Anterior cingulate cortex (tissue), 58 donors: ENCODE measurements at places on chromosomes 2 and 18.
A peak's percentile ranks its signal among the peaks of the same experiment; 100 is the strongest.

DNA sequence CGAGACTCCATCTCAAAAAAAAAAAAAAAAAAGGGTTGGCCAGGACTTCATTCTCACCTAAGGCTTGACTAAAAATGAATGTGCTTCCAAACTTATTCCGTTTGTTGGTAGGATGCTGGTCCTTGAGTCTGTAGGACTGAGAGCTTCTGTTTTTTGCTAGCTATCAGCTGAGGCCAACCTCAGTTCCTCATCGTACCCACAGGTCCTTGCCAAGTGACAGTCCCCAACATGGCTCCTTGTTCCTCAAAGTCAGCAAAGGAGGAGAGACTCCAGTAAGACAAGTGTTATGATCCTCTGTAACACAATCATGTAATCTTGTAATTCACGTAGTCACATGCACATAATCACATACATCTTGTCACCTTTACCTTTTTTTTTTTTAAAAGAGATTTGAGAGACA is 37.0 kb downstream of the HAUS1 start:
- no peak for DNase-seq

- no peak for DNase-seq
Observed at GRCh38 chr2:104976603-104977120, 61.2 kb upstream of the MRPS9 start.

GRCh38 chr2:1319393-1319792 is 93.9 kb upstream of the TPO start:
- DNase-seq = no peak

GRCh38 chr2:128541448-128541847 is 222.8 kb upstream of the HS6ST1 start:
- DNase-seq = no peak

DNA sequence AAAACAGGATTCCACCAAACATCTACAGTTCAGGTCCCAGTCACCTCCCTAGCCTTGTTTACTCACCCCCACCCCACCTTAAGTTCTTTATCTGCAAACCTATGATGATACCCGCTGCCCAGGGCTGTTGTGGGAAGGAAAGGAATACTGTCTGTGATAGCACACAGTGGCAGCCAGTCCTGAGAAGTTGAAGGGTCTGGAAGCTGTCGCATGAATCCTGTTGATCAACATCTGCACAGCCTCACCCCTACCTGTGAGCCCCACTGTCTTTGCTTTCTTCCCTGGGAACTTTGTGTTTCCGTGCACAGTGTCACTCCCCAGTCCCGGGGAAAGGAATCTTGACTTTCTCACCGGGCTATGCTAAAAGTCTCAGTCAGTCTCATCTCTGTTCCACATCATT is 160.7 kb upstream of the EPAS1 start:
- no peak for DNase-seq

DNA sequence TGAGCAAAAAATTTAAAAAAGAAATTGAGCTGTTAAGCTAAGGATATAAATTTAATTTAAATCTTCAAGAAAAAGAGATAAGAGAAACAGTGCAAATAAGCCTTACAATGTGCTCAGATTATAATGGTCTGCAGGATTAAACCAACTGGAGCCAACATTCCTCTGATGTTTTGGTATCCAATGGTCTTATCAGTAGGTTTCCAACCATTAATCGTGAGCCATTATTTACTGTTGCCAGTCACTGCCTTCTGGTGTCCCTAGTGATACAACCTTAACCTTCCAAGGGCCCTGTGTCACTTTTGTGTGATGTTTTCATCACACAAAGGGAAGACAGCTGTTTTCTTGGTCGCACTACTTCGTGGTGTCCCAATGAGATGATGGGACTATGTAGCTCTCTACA is 134.5 kb upstream of the CTAGE1 start:
- no peak for DNase-seq

DNA sequence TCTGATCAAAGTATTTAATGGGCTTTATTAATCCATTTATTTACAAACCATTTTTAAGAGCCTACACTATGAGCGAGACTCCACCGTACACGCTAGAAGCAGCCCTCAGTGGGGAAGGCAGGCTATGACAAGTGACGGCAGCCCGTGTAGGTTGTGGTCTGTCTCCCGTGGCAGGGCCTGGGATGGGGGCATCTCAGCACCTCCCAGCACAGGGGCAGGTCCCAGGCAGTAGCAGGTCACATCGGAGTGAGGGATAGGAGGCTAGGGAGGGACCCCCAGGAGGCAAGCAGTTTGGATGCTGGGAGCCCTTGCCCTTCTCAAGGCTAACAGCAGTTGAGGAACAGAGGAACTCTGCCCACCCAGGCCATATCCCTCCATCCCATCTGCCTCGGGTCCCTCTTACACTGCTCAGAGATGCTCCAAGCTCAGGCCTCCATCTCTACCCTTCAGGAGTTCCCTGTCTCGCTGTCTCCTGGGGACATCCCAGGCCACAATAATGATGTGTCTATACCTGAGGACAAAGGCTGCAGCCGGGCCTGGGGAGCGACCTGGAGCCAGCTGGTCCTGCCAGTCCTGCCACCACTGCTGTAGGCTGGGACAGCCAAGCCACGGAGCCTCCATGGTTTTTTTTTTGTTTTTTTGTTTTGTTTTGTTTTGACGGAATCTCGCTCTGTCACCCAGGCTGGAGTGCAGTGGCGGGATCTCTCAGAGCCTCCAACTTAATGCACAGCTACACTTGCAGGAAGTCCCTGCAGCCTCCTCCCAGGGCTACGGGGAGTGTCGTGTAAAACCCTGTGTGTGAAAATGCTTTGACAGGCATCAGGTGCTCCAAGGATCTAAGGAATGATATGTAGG is 92.0 kb downstream of the NDUFA10 start:
- no peak for DNase-seq

- DNase-seq = no peak
Observed at GRCh38 chr2:109266998-109267854, 138.2 kb downstream of the SH3RF3 start.

GRCh38 chr2:20670315-20671035 is 3.5 kb downstream of the GDF7 start:
- DNase-seq = no peak

- no peak for DNase-seq
Observed at GRCh38 chr2:102185347-102185746, 1.5 kb upstream of the IL1RL2 start.

GRCh38 chr2:168246483-168247340 is 683 bp downstream of the STK39 start:
- peak; percentile 76 for DNase-seq

DNA sequence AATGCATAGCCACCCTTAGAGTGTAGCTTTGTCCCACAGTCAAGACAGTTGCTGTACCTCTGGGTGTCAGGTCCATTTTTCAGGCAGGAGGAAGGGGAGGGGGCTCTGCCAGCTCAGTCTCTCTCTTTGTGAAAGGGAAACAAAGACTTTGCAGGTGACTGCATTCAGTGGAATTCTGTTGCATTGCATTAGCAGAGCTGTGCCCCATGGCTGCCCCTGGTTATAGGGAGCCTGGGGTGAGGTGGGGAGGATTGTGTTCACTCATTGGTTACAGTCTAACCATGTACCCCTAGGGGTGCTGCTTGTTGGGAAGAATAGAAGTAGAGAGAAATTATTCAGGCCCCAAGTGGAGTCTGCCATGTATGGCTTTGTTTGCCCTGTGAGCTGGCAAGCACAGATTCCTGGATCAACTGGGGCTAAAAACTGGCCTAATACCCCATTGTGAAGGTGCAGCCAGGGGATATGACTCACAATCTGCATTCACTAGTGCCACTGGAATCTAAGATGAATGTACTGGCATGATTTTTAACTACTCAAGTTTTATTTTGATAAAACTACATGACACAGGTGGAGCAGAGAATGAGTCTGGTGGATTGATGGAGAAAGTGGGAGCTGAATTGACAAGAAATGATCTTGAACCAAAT is 118.4 kb downstream of the SH3BP4 start:
- DNase-seq = no peak

- DNase-seq = no peak
Observed at GRCh38 chr18:48077291-48077690, 146.8 kb upstream of the SMAD2 start.

- no peak for DNase-seq
Observed at GRCh38 chr2:110804915-110805314, 72.5 kb downstream of the ACOXL start.

GRCh38 chr2:238462782-238463396 is 36.2 kb downstream of the ASB1 start:
- no peak for DNase-seq

DNA sequence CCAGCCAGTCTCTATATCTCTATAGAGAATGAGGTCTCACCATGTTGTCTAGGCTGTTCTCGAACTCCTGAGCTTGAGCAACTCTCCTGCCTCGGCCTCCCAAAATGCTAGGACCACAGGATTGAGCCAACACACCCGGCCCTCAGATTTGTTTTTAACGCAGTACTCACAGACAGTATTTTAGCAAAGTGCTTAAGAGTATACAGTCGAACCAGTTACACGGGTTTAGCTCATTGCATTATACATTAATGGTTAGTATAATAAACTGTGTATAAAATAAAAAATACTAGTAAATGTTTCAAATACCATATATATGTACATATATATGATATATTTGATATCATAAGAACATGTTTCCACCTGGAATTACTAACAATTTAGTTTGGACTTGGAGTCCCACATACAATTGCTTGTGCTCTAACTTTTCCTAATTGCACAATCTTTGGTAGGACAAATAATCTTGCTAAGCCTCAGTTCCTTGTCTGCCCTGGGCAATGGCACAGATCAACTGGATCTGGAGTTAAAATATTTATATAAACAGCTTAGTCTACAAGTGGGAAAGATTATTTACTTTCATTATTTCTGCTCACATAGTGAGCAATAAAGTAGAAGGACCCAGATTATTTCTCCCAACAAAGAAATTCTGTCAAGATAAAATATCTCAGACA is 508.9 kb upstream of the LRATD1 start:
- no peak for DNase-seq

DNA sequence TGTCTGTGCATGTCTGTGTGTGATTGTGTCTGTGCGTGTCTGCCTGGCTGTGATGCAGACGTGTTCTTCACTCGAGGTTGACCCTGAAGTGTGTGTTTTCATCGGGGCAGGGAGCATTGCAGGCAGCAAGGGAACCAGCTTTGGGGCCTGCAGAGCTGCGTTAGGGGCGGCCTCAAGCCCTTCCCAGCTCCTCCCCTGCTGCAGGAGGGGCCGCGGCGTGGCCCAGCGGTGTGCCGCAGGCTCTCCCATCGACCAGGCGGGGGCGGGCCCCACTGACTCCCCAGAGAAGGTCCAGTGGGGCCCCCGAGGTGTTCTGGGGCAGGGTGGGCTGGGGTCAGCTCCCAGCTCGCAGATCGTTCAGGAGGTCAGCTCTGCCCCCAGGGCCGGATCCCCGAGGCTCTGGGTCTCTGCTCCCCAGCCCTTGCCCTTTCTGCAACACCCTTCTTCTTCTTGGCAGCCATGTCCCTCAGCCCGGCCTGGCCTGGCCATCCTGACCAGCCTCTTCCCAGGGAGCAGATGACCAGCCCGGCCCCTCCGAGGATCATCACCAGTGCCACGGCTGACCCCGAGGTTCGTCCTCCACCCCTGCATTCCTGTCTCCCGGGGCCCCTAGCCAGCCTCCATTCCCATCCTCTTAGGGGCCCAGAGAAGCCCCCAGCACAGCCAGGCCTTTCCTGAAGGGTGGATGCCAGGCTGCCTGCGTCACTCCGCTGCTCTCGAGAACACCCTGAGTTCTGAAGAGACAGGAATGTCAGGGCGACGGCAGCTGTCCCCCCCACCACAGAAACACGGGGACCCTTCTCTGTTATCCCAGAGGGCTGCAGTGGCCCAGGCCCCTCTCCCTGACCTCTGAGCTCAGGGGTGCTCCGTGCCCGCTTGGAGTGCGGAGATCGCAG is 11.1 kb upstream of the KLHL30 start:
- no peak for DNase-seq

DNA sequence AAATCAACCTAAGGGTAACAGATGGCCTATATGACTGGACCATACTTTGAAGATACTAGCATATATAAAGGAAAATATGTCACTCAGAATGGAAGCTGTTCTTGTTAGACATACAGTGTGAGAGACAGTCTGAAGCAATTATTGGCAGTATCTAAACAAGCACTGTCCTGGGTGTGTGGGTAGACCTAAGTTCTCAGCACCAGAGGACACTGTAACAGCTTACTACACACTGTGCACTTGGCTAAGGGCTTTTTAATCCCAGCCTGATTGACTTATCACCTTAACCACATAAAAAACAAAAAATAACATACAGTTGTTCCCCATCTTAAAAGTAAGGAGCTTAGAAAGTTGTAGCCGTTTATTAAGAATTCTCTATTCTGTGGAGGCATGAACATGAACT is 1066.1 kb upstream of the FANCL start:
- DNase-seq = no peak

DNA sequence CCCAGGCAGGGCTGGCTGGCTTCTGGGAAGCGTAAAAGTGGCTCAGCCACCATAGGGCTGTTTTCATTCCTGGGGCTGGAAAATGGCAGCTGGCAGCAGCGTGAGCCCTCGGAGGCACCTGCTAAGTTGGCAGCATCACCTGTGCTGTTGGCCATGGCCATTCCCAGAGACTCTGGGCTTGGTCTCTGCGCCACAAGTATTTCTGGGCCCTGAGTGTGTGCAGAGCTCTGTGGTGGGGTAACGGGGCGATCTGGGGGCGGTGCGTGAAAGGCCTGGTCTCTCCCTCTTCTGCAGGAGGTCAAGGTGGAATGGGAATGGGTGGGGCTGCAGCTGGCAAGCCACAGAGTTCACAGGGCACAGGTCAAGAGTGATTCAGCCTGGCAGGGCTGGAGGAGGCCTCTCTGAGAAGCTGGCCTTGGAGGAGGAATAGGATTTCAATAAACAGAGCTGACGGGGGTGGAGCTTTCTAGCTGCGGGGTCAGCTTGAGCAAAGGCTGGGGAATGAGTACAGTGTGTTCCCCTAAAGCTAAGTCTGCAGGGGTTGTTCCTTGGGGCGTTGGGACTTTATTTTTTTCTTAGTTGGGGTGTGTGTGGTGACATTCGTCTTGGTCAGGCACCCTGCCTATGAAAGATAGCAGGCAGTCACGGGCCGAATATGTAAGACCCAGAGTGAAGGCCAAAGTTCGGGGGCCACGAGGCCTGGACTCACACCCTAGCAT is 10.3 kb upstream of the NTSR2 start:
- no peak for DNase-seq

DNA sequence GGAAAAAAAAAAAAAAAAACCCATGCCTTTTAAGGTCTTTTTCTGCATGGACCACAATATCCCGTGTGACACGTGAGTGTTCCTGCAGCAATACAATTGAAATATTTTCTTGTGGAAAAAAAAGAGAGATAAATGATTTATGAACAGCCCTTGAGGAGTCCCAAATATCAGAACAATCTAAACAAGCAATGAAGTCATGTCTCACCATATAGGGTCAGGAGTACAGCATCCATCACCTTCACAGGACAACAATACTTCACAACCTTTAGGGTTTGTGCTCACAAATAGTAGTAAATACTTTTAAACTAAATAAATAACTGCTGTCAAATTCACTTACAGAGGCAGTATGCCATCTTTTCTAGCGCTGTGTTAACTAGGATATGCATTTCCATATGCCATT is 87.9 kb downstream of the ZEB2 start:
- DNase-seq = no peak
